ENCODE measurements at places on chromosomes 11 and 22.

DNA sequence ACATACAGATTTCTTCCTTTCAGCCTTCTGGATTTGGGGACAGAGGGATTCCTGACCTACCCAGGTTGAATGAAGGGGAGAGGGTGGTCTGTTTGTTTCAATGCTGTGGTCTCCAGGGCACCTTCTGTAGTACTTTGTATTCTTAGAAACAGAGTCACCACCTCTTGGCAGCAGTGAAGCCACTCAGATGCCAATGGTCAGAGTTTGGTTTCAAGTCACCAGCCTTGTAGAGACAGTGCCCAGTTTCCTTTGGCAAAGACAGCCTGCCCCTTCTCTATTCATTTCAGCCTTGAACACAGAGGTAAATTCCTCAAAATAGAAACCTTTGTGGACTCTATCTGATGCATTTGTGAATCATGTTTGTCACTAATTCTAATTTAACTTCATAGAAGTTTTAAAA lies 111.7 kb upstream of the RASSF10 start:
- no peaks in the 10 kb centered on the region for H3K36me3 ChIP-seq
- no peak for DNase-seq
- H3K4me1 ChIP-seq: peaks cover 6% of the 10 kb centered on the region
- no peaks in the 10 kb centered on the region for H3K27me3 ChIP-seq

GRCh38 chr11:31881825-31882224 lies 70.7 kb upstream of the PAX6 start:
- no peaks in the 10 kb centered on the region for H3K27me3 ChIP-seq
- H3K4me1 ChIP-seq: peaks cover 7% of the 10 kb centered on the region
- DNase-seq: no peak

GRCh38 chr11:131644204-131644795 lies 273.9 kb downstream of the NTM start:
- no peaks in the 10 kb centered on the region for H3K27me3 ChIP-seq
- no peak overlapping the region for H3K27ac ChIP-seq
- DNase-seq: no peak

DNA sequence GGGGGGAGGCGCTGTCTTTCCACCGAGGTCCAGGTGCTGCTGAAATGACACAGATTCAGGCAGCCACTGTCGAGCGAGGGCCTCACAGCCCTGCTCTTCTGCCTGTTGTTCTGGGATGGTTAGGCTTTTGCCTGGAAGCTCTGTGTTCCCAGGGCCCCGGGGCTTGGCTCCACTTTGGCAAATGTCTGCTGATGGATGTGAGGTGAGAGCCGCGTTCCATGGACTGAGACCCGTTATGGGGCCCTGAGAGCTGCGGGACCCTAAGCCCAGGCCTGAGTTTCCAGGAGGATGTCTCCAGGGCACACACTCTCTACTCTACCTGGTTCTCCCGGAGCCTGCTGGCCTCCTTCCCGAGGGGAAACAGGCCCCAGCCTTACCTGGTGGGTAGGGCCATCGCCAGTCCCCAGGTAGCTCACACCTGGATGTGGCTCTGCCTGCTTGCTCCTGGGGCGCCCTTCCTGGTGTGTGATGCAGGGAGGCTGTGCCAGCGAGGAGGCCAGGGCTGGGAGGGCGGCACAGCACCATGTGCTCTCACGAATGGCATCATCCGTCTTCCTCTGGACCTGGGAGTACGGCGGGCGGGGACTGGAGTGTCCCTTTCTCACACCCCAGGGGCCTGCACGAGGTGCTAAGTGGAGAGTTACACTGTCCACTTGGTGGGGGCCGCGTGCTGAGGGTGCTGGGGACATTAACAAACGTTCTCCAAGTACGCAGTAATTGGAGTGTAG lies 435.5 kb downstream of the TBC1D22A start:
- no peaks in the 10 kb centered on the region for H3K36me3 ChIP-seq
- no peaks in the 10 kb centered on the region for H3K27me3 ChIP-seq
- no peak for DNase-seq

DNA sequence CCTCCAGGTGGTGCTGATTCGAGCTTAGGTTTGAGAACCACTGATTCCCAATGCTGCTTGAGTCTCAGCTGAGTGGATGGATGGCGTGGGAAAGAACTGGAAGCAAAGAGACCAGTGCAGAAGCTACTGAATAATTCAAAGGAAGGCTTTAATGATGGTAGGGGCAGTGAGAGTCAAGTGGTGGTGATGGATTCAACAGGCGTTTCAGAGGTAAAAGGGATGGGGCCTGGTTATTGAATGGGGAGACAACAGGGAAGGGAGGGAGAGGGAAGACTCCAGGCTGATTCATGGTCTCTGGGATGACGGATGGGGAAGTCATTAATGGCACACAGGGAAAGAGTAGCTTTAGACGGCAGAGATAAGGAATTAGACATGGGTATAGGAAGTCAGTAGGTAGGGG lies 104.3 kb upstream of the TBCEL start:
- no peak overlapping the region for H3K27ac ChIP-seq
- DNase-seq: no peak
- no peaks in the 10 kb centered on the region for H3K36me3 ChIP-seq
- H3K4me3 ChIP-seq: no peak overlapping the region
- H3K4me1 ChIP-seq: no peaks in the 10 kb centered on the region

- no peak overlapping the region for H3K4me3 ChIP-seq
- no peak overlapping the region for H3K27ac ChIP-seq
- no peak for DNase-seq
- H3K4me1 ChIP-seq: no peaks in the 10 kb centered on the region
- no peaks in the 10 kb centered on the region for H3K27me3 ChIP-seq
Observed at GRCh38 chr22:23580576-23581259, 628 bp upstream of the IGLL1 start.

DNA sequence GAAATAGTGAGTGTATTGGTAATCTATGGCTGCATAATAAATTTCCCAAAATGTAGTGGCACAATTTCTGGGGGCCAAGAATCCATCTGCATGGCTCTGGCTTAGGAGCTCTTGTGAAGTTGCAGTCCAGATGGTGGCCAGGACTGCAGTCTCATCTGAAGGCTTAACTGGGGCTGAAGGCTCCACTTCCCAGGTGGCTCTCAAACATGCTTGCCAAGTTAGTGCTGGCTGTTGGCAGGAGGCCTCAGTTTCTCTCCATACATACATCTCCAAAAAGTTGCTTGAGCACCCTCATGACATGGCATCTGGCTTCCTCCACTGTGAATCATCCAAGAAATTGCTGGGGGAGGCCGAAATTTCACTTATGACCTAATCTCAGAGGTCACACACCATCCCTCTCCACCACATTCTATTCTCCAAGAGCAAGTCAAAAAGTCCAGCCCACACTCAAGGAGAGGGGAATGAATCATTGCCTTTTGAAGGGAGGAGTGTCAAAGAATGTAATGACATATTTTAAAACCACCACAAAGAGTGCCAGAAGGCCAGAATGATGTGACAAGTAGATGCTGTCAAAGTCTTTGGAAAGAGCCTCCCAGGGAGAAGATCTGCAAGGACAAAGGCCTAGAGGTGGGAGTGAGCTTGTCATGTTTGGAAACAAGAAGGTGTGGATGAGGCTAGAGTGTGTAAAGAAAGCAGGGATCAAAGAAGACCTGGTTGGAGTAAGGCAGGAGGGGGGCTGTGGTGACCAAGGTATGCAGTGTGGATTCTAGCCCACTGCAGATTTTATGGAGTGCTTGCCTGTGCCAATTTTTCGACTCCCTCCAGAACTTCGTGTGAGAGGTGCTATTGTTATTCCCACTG lies 566.2 kb downstream of the MIAT start:
- H3K4me3 ChIP-seq: no peak overlapping the region
- H3K27ac ChIP-seq: no peak overlapping the region
- no peaks in the 10 kb centered on the region for H3K36me3 ChIP-seq
- H3K27me3 ChIP-seq: no peaks in the 10 kb centered on the region

GRCh38 chr22:23681026-23681809 lies 9.6 kb upstream of the RGL4 start:
- no peak overlapping the region for H3K27ac ChIP-seq
- H3K4me1 ChIP-seq: 0 out of 2 replicates have a peak, but pooled peaks cover 2% of the 10 kb centered on the region
- no peak for DNase-seq
- H3K36me3 ChIP-seq: 0 out of 2 replicates have a peak, but pooled peaks cover 2% of the 10 kb centered on the region
- no peaks in the 10 kb centered on the region for H3K27me3 ChIP-seq

GRCh38 chr11:46045811-46046210 lies 75.4 kb downstream of the PHF21A start:
- no peak overlapping the region for H3K27ac ChIP-seq
- peaks cover 6% of the 10 kb centered on the region for H3K4me1 ChIP-seq
- no peak for DNase-seq
- no peaks in the 10 kb centered on the region for H3K27me3 ChIP-seq
- no peak overlapping the region for H3K4me3 ChIP-seq

DNA sequence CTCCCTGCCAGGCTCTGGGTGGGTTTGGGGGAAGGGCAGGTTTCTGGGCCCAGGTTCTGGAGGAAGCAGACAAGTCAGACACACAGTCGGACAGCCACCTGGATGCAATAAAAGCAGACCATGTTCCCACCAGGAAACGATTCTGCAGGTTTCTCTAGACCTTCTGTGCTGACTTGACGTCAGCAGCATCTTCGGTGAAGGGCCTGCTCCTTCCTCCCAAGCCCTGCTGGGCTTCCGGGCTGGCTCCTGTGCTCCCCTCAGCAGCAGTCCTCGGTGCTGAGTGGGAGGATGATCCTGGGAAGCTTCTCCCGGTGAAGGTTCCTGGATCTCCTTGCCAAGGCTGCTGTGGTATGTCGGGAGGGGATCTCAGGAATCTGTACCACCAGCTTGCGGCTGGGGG lies 240.0 kb downstream of the GRIK4 start:
- H3K4me1 ChIP-seq: peaks cover 2% of the 10 kb centered on the region
- no peak overlapping the region for H3K27ac ChIP-seq
- H3K36me3 ChIP-seq: no peaks in the 10 kb centered on the region
- no peak for DNase-seq
- H3K27me3 ChIP-seq: no peaks in the 10 kb centered on the region
- no peak overlapping the region for H3K4me3 ChIP-seq

GRCh38 chr11:71266114-71266833 lies 13.9 kb upstream of the SHANK2 start:
- H3K4me3 ChIP-seq: no peak overlapping the region
- 0 out of 2 replicates have a peak, but pooled peaks cover 2% of the 10 kb centered on the region for H3K4me1 ChIP-seq
- H3K36me3 ChIP-seq: no peaks in the 10 kb centered on the region
- no peak overlapping the region for H3K27ac ChIP-seq
- no peak for DNase-seq
- no peaks in the 10 kb centered on the region for H3K27me3 ChIP-seq

- H3K4me1 ChIP-seq: no peaks in the 10 kb centered on the region
- H3K27me3 ChIP-seq: no peaks in the 10 kb centered on the region
- DNase-seq: no peak
- peak overlapping the region; percentile 90 for H3K4me3 ChIP-seq
- H3K27ac ChIP-seq: no peak overlapping the region
Observed at GRCh38 chr11:69674267-69674885, 777 bp downstream of the LTO1 start.

GRCh38 chr11:106601684-106602297 lies 416.5 kb downstream of the GUCY1A2 start:
- H3K27me3 ChIP-seq: no peaks in the 10 kb centered on the region
- H3K27ac ChIP-seq: no peak overlapping the region
- no peaks in the 10 kb centered on the region for H3K36me3 ChIP-seq
- H3K4me3 ChIP-seq: no peak overlapping the region

DNA sequence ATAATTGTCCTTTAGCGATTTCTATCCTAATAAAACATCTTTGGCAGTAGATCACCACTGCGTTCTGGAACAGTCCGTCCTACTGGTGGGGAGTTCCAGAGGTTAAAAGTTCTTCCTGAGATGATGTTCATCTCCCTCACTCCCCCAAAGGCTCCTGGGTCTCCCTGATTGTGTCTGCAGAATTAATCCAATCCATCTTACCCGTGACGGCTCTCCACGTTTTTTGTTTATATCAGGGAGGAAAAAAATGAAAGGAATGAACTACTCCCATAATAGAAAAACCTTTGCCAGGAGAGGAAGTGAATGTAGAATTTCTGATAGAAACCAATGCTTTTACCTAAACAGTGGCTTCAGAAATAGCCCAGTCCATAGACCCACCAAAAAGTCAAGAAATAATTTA lies 81.6 kb downstream of the LARGE1 start:
- no peak overlapping the region for H3K4me3 ChIP-seq
- H3K36me3 ChIP-seq: no peaks in the 10 kb centered on the region
- H3K27me3 ChIP-seq: no peaks in the 10 kb centered on the region
- no peak overlapping the region for H3K27ac ChIP-seq
- DNase-seq: no peak

DNA sequence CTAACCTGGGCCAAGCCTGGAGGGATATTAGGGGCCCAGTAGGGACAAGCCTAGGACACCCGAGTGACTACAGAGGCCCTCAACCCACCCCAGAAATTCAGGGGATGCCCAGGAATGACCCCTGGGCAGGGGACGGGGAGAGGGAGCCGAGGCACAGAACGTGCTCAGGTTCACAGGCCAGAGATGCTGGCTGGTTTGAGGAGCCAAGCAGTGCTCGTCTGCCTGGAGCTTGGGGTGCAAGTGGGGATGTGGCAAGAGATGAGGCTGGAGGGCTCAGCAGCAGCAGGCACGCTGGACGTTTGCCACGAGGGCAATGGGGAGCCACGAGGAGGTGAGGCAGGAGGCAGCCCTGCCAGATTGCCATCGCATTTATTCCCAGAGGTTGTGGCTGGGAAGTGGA lies 34.0 kb upstream of the EMID1 start:
- no peaks in the 10 kb centered on the region for H3K4me1 ChIP-seq
- DNase-seq: no peak
- H3K27ac ChIP-seq: no peak overlapping the region
- no peak overlapping the region for H3K4me3 ChIP-seq
- no peaks in the 10 kb centered on the region for H3K27me3 ChIP-seq

DNA sequence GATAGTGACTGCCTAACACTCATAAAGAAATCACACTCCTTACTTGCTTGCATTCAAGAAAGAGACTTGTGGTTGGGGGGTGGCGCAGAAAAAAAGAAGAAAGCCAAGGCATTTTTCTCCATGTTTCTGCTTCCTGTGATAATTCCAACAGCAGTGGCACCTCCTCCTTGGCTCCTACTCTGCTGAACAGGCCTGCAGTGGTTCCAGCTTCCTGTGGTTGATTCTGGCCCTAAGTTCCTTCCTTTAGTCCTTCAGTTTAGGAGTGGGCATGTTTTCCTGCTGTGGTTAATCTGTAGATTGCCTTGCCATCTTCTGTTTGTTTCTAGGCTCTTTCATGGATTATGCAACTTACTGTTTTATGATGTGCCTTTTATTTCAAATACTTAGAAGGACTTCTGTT lies 940.4 kb downstream of the DLG2 start:
- no peak overlapping the region for H3K27ac ChIP-seq
- no peaks in the 10 kb centered on the region for H3K27me3 ChIP-seq
- DNase-seq: no peak
- no peaks in the 10 kb centered on the region for H3K36me3 ChIP-seq
- H3K4me1 ChIP-seq: no peaks in the 10 kb centered on the region

DNA sequence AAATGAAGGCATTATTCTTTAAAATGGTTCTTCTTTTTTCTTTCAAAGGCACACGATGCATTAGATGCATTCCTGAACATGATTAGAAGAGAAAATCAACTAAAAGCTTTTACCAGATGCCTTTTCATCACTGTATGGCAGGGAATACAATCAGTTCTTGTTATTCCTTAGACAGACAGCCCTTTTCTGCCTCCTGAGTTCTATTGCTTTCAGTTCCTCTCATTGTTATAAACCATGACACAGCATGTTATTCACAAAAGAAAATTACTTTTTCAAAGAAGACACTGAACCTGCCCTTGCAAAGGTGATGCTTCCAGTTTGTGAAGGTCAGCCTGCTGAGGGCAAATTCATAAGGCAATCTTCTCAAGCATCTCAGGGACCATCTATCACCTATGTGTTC lies 70.1 kb downstream of the FAM181B start:
- H3K27ac ChIP-seq: no peak overlapping the region
- H3K27me3 ChIP-seq: no peaks in the 10 kb centered on the region
- H3K4me3 ChIP-seq: no peak overlapping the region
- no peaks in the 10 kb centered on the region for H3K4me1 ChIP-seq
- no peaks in the 10 kb centered on the region for H3K36me3 ChIP-seq
